Foreskin fibroblast (primary cell): ENCODE measurements at places on chromosomes 11 and 22.

GRCh38 chr11:128733440-128734102 is 39.7 kb downstream of the FLI1 start:
- DNase-seq, result peak; percentile 21

DNA sequence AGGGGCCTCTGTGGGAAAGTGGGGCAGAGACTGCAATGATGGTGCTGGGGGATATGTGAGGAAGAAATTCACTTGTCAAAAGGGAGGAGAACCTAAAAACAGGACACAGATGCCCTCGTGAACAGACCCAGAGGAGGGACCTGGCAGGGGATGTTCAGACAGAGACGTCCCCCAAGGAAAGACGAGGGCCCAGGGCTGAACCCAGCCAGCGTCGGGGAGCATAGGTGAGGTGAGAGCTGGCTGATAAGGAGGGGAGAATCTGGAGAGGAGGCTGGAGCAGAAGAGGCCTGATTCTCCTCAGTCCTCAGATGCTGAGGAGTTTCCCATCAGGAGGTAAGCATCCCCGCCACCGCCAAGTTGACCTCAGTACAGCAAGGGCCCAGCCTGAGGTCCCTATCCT is 31.4 kb downstream of the IGLL5 start:
- DNase-seq, result no peak

DNA sequence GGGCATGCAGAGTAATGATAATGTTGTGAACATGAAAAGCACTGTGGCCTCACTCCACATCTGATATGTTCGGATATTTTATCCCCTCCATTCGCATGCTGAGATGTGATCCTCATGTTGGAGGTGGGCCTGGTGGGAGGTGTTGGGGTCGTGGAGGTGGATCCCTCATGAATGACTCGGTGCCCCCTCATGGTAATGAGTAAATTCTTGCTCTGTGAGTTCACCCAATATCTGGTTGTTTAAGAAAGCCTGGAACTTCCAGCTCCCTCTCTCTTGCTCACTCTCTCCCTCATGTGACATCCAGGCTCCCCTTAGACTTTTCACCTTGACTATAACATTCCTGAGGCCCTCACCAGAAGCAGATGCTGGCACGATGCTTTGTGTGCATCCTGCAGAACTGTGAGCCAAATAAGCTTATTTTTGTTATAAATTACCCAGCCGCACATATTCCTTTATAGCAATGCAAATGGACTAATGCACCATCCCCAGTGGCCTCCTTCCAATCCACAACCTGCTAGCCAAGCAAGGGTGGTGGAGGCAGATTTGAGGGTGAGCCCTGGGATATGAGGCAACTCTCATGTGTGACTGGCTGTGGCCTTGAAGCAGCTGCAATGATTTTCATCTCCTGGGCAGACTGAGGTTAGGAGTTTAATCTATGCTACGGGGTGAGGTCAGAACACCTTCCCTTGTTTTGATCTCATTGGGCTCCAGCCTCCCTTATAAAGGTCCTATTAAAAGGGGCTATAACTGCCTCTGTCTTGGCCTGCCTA is 276.5 kb downstream of the ETS1 start:
- no peak for DNase-seq

DNA sequence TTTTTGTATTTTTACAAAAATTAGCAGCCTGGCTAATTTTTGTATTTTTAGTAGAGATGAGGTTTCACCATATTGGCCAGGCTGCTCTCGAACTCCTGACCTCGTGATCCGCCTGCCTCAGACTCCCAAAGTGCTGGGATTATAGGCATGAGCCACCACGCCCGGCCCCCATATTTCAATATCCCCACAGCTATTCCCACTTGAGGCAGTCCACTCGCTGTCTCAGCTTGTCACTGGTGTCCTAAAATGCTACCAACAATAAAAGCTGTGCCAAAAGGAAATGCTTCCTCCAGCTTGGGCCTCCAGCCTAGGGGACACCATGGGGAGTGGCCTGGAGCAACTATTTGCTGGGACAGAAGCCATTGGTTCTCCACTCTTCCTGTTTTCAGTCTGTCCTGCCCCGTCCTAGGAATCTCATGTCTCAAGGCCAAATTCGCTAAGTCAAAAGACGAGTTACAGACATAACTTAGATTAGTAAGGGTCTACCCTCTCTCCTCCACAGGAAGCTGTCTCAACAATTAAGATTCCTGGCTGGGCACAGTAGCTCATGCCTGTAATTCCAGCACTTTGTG is 7.3 kb upstream of the SPINDOC start:
- no peak for DNase-seq

DNA sequence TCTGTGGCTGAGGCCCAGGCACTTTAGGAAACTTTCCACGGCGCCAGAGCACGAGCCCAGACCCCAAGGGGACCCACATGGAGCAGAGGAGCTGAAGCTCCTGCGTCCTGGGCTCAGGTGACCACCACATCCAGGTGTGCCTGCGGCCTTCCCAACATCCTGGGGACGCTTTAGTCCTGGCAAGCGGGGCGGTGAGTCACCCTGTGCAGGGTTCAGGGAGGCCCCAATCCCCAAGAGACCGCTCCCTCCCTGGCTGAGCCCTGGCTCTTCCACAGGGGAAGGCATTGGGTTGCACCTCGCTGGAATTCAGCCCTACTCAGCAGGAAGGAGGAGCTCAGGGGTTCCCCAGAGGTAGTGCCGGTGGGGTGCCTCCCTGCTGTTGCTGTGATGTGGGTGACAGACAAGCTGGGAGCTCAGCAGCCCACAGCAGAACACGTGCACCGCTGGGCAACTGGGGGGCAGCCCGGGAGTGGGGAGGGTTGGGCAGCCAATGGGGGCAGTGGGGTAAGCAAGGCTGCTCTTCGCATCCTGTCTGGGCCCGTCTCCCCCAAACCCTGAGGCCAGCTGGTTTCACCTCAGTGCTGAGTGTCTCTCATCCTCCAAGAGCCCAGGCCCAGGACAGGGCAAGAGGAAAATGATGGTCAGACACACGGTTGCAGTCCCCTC is 802.8 kb downstream of the BRD1 start:
- no peak for DNase-seq

DNA sequence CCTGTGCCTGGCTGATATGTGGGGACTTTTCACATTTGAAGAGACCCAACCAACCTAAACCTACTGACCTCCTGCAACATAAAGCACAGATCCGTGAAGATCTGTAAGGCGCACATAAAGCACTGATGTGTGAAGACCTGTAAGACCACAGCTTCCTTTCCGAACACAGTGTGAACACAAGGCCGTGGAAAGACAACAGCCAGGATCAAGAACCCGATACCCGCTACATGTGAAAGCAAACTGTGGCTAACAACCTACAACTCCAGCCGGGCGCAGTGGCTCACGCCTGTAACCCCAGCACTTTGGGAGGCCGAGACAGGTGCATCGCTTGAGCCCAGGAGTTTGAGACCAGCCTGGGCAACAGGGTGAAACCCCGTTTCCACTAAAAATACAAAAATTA is 17.6 kb upstream of the PPFIA1 start:
- DNase-seq, result no peak

DNA sequence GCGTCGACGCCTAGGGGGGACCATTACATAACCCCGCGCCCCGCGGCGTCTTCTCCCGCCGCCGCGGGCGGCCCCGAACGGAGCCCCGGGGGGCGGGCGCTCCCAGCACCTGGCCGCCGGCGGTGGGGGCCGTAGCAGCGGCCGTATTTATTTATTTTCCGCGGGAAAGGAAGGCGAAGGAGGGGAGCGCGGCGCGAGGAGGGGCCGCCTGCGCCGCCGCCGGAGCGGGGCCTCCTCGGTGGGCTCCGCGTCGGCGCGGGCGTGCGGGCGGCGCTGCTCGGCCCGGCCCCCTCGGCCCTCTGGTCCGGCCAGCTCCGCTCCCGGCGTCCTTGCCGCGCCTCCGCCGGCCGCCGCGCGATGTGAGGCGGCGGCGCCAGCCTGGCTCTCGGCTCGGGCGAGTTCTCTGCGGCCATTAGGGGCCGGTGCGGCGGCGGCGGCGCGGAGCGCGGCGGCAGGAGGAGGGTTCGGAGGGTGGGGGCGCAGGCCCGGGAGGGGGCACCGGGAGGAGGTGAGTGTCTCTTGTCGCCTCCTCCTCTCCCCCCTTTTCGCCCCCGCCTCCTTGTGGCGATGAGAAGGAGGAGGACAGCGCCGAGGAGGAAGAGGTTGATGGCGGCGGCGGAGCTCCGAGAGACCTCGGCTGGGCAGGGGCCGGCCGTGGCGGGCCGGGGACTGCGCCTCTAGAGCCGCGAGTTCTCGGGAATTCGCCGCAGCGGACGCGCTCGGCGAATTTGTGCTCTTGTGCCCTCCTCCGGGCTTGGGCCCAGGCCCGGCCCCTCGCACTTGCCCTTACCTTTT is at the start of gene EP300:
TSS of gene EP300 (plus strand) at position 570 of the 795 bp plus-strand sequence. CDS start 413 bp downstream, outside the sequence.
- peak; percentile 76 for DNase-seq

GRCh38 chr11:122697636-122698167 is 42.2 kb downstream of the UBASH3B start:
- peak; percentile 71 for DNase-seq

DNA sequence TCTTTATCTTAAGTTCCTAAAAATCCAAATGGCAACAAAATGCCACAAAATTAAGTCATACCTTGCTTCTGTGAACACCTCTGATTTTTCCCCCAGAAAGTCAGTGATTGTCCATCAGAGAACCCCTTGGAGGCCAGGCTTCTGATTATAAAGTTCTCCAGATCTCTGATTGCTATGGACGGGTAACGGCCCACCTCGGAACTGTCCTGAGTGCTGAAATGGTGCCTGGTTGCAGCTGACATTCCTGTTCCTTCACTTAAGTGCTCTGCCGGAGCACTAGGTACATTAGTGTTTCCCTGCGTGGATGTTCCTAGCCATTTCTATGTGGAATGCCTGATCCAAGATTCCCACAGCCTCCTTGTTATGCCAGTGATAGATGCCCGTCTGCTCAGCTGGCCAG is 85.0 kb downstream of the CHST1 start:
- DNase-seq, result peak; percentile 56

GRCh38 chr11:71282581-71283351 is 30.4 kb upstream of the SHANK2 start:
- DNase-seq, result no peak

DNA sequence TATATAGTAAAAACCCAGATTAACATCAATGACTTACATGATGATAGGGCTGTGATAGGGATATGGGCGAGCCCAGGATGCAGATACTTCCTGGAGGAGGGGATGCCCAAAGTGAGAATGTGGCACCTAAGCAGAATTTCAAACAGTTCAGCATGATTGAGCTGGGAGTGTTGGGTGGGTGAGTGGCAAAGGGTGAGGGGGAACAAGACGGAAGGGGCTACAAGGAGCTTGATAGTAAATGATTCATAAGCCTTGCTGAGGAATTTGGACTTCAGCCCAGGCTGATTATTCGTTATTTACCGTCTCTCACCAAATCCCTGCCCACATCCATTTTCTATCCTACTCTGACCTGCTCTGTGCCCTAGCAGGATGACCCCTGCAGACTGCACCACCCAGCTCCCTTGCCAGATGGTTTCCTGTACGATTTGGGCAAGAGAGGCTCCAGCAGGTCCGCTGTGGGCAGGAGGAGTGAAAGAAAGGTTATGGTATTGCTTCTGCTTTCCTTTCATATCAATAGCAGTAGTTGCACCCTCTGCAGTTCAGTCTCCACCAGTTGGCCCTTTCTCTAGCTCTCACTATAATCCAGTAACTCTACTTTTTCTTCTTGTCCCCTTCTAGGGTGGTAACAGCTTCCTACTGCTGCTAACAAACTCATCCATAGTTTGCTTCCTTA is 30.3 kb upstream of the SIK2 start:
- DNase-seq, result peak; percentile 43

DNA sequence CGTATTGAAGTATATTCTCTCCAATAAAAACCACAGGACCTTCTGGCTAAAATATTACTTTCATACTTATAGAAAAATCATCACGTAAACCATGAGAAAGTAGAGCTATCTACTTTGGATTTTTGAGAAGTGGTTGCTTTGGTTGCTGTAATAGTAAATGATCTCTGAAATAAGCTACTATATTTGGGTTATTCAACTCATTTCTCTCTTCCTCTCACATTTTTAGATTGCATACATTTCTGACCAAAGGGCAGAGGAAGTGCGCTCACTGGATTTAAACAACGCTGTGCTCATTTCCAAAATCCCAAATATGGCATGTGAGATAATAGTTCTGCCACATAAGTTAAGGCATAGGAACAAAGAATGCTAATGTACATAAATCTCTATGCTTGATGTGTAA is 357.0 kb downstream of the LRRC4C start:
- no peak for DNase-seq

- peak; percentile 63 for DNase-seq
Measured at GRCh38 chr22:22745225-22746060, 101.0 kb downstream of the GGTLC2 start.

DNA sequence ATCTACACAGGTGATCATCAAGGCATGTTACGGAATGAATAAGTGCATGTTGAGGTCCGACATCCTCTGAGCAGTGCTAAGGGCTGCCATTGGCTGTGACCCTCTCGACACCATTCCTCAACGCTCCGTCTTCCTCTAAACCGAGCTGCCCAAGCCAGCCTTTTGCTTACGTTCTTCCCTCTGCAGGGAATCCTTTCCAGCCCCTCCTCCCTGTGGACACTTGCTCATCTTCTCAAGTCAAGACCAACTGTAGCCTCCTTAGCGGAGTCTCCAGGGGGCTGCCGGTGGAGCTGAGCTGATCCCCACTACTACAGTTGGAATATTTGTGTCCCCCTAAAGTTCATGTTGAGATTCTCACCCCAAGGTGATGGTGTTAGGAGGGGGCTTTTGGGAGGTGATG is 781.0 kb downstream of the TBC1D22A start:
- DNase-seq, result no peak

- no peak for DNase-seq
Measured at GRCh38 chr22:19064354-19065054, 57.7 kb downstream of the DGCR2 start.

- no peak for DNase-seq
Measured at GRCh38 chr22:46695346-46696228, 42.5 kb downstream of the CERK start.

- DNase-seq, result peak; percentile 61
Measured at GRCh38 chr11:13277768-13278608, at the start of gene BMAL1. Gene BMAL1 (plus strand): TSS chr11:13277790. CDS start chr11:13354309, 76,519 bp downstream.

GRCh38 chr22:41458161-41458728 is 10.2 kb downstream of the PHF5A start:
- DNase-seq, result no peak

- DNase-seq, result no peak
Measured at GRCh38 chr11:61125310-61125684, 23.0 kb downstream of the CD5 start.

GRCh38 chr11:134853992-134854991 is 442.2 kb upstream of the B3GAT1 start:
- no peak for DNase-seq

GRCh38 chr11:34207487-34208180 is 102.2 kb downstream of the NAT10 start:
- DNase-seq, result no peak
